T-helper 9 cell (primary cell): ENCODE measurements at places on chromosomes 12 and 14.

DNA sequence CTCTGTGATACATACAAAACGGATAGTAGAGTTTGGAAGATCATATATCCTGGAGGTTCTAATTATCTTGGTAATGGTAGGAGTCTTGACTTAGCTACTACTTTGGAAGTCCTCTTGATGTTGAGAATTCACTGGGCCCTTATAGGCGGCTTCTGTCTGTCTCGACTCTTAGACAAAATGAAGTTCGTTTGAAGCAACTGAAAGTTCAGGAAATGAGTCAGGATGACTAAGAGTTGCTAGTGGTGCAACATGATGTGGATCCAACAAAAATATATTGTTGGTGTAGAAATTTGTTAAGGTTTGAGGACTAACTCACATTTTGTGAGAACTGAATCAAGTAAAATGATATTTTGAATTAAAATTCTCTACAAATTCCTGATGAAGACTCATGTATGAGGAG is 272.7 kb downstream of the AEBP2 start:
- no peak for DNase-seq

DNA sequence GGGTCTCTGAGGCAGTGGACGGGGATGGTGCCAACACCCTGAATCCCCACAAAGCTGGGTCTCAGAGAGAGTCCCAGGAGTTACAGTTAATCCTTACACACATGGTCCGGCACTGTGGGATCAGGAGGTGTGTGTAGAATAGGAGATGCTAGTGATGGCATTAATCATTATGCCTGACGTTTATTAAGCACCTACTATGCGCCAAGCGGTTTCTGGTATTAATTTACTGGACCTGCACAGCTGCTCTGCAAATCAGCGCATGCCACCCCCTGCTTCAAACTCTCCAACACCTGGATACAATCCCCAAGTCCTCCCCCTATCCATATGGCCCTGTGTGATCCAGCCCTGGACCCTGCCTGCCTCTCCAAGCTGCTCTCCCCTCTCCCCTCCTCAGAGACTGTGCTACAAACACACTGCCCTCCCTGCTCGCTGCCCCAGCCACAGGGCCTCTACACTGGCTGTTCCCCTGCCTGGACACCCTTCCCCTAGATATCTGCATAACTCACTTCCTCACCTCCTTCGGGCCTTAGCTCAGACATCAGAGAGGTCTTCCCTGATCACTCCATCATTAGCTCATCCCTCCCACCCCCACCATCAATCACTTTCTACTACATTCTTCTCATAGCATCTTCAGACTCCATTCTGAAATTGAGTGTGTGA is 86.0 kb downstream of the RFLNA start:
- no peak for DNase-seq

DNA sequence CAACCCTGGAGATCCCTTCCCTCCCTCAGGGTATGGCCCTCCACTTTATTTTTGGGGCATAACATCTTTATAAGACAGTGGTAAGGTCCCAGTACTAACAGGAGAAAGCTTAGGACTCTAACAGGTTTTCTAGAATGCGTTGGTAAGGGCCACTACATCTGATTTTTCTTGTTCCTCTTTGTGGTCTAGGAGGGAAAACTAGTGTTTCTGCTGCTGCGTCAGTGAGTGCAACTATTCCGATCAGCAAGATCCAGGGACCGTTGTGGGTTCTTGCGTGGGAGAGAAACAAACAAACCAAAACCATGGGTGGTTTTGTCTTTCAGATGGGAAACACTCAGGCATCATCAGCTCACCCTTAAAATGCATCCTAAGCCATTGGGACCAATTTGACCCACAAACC is 123.6 kb upstream of the SLC16A7 start:
- DNase-seq: no peak

DNA sequence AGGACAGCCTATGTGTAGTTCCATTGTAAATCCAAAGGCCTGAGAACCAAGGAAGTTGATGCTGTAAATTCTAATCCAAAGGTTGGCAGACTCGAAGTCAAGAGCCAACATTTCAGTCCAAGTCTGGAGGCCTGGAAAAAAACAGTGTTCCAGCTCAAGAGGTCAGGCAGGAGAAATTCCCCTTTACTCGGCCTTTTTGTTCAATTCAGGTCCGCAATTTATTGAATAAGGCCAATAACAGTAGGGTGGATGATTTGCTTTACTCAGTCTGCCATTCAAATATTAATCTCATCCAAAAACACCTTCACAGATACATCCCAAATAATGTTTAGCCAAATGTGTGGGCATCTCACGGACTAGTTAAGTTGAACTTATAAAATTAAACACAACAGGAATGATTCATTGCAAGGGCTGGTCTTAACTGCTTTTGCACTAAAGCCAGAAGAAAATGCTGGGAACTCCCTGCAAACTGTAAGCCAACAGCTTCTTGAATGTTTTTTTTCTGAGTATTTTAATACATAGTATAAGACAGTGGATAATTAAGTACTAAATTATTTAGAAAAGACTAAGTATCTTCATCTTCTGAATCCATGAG is 197.4 kb upstream of the GARIN6 start:
- DNase-seq: no peak

DNA sequence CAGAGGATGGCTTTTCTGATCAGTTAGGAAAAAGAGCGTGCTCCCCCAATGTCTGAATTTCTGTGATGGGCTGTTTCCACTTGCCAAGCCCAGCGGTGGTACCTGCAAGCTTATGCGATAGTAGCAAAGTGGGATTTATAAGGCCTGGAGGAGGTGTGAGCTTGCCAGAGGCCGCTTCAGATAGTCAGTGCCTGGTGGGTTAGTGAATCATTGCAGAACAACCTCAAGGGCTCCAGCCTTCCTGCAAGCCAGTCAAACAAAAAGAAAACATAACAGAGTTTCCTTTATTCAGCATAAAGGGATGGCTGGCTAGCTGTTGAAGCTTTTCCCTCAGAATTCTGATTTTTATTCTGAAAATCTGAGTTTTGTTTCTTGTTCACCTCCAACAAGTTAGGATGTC is 7.6 kb upstream of the BMP4 start:
- DNase-seq: no peak

- no peak for DNase-seq
Measured at GRCh38 chr12:72209086-72209485, 63.1 kb upstream of the TRHDE start.

- DNase-seq: no peak
Measured at GRCh38 chr14:99015833-99016232, 256.2 kb downstream of the BCL11B start.

DNA sequence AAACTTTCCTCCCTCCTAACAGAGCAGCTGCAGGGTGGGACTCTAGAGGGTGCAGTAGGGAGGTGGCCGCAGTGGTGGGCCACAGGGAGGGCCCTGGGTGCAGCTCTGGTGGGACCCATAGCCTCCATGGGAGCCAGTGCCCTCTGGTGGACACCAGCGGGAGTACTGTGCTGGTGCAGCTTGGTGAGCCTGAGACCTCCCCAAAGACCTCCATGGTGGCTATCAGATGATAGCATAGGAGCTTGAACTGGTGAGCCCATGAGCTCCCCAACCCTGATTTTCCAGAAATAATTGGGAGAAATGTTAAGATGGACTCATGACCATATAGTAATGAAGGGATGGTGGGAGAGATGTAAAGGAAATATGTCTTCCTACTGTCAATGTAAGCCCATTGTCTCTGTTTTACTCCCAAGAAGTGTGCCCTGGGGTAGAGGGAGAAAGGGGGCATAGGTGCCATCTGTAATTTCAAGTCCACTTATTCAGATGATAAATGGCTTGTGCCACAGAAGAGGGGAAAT is 98.7 kb downstream of the GAS2L3 start:
- DNase-seq: peak; percentile 1

DNA sequence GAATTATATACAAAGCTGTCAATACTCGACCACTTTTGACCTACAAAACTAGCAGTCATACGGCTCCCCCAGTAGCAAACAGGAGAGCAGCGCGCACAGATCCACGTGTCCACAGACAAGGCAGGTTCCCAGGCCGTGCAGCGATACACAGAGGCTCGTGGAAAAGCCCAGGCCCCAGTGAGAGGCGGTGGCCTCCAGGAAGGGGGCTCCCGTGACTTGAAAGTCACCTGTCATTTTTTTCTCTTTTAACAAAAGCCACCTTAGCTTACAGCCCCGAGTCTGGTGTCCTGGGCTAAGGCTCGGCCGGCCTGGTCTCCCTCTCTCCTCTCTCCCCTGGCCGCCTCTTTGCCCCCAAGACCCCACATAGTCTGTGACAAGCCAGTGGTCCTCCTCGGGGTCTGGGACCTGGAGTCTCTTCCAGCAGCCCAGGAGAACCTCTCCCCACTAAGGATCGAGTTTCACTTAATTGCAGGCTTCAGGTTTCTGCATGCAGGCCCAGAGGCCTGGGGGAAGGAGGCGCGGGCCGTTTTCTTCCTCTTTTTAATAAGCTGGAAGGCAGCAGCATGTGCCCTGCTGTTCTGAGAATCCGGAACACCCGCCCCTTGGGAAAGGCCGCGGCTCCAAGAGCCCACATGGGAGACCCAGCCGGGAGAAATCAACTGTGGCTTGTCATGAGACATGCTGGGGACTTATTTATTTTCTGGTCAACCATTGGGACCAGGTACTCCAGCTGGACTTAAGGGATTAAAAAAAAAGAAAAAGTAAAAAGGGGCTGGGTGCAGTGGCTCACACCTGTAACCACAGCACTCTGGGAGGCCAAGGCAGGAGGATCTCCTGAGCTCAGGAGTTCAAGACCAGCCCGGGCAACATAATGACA is 15.9 kb downstream of the NCOR2 start:
- no peak for DNase-seq
